ENCODE measurements at places on chromosomes 5 and 9.

DNA sequence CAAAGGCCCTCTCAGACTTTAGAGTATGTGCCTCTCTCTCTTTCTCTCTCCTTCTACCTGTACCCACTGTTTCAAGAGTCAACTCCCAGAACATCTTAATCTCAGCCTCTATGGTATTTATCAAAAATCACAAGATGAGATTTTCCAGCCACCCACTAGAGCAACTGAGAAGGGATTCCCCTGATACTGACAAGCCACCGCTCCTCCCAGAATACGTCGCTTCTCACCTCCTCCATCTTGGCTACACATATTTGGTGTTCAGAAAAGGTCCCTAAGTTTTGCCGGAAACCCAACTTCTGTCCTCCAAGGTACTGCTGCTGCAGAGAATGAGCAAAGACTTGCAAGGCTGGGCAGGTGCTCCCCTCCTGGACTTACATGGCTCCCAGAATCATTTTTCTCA lies 6.1 kb downstream of the GARIN3 start:
- no peaks in the 10 kb centered on the region for H3K27me3 ChIP-seq
- peak overlapping the region; percentile 62 for H3K4me3 ChIP-seq
- peak overlapping the region; percentile 92 for H3K27ac ChIP-seq
- peak; percentile 48 for DNase-seq
- peaks cover 52% of the 10 kb centered on the region for H3K4me1 ChIP-seq

DNA sequence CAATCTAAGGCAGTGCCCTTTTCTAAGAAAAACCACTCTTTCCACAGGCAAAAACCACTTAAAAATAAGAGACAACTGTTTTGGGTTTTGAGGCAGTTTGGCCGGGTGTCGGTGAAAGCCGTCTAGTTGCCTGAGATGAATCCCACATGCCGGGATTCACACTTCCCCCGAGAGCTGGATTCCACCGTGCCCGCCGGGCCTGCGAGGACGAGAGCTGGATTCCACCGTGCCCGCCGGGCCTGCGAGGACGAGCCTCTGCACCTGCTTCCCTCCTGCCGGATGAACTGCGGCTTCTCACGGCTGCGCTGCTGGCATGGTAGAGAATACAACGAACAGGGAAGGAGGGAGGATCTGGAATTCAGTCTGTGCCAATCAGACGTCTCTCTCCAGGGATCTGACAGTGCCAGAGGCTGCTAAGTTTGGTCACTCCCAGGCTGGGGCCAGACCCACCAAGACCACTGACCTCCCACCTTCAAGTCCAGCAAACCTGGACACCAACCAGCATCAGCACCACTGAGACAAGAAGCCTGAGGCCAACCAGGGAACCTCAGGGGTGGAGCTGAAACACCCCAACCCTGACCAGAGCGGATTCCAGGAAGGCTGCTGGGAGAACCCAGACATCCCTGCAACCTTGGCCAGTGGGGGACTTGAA lies 23.0 kb downstream of the VAV2 start:
- H3K36me3 ChIP-seq, result no peaks in the 10 kb centered on the region
- no peak for DNase-seq
- peaks cover 14% of the 10 kb centered on the region for H3K4me1 ChIP-seq
- H3K27me3 ChIP-seq, result no peaks in the 10 kb centered on the region
- H3K4me3 ChIP-seq, result no peak overlapping the region

DNA sequence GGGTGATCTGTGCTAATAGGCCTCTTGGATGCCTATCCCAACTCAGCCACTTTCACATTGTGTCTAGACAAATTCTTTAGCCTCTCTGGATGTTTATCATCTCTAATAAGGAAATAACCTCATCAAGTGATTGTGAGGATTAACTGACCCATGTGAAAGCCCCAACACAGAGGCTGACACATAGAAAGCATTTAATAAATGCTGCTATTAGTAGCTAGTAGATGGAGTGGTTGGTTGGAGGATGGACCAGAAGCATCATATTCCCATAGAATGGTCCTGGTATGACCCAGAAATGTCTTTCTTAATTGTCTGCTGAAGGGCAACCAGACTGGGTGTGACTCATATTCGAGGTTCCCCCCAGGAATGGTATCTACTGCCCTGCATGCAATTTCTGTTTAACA lies 124.4 kb downstream of the PIK3R1 start:
- DNase-seq, result no peak
- H3K27me3 ChIP-seq, result peaks cover 4% of the 10 kb centered on the region
- H3K4me1 ChIP-seq, result peaks cover 9% of the 10 kb centered on the region
- no peak overlapping the region for H3K27ac ChIP-seq
- no peak overlapping the region for H3K4me3 ChIP-seq
- no peaks in the 10 kb centered on the region for H3K36me3 ChIP-seq

DNA sequence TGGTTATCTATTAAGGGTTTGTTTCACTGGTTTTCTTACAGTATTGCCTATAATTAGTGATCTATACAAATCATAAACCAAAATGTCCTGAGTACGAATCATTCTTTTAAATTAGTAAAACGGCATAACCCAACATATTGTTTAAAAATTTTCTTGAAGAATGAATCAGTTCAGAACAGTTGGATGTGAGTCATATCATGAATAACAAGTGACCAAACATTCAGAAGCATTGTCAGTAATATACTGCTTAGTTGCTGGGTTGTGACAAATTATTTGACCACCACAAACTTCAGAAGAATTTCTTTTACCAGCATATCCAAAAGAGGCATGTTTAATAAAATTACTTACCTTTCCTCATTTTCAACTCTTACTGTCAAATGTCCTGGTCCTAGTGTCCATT lies 111.2 kb downstream of the UNC13B start:
- H3K36me3 ChIP-seq, result no peaks in the 10 kb centered on the region
- H3K4me3 ChIP-seq, result no peak overlapping the region
- peaks cover 8% of the 10 kb centered on the region for H3K4me1 ChIP-seq

- H3K4me3 ChIP-seq, result no peak overlapping the region
- DNase-seq, result no peak
- H3K27ac ChIP-seq, result no peak overlapping the region
- no peaks in the 10 kb centered on the region for H3K4me1 ChIP-seq
- H3K27me3 ChIP-seq, result no peaks in the 10 kb centered on the region
- H3K36me3 ChIP-seq, result peaks cover 14% of the 10 kb centered on the region
Observed at GRCh38 chr5:123007754-123008153, 28.8 kb downstream of the PPIC start.

DNA sequence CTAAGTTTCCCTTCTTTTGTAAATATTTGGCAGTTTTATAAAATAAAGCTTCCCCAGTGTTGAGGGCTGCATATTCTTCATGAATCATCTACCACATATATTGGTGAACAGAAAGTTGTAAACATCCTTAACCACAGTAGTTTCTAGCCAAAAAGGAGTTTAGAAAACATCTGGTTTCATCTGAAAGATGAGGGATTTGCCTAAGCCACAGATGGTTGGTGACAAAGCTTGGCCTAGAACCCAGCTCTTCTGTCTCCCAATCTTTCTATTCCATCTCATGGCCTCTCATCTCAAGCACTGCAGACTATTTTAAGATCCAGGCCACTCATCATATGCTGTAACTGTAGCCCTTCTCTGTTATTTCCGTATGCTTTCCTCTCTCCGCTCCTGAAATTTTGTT lies 232.3 kb upstream of the TRPM3 start:
- DNase-seq, result no peak
- H3K4me1 ChIP-seq, result no peaks in the 10 kb centered on the region
- H3K27ac ChIP-seq, result no peak overlapping the region
- no peak overlapping the region for H3K4me3 ChIP-seq
- H3K36me3 ChIP-seq, result peaks cover 2% of the 10 kb centered on the region

GRCh38 chr9:129880654-129881546 lies 45.6 kb downstream of the USP20 start:
- H3K27me3 ChIP-seq, result no peaks in the 10 kb centered on the region
- no peak overlapping the region for H3K4me3 ChIP-seq
- H3K4me1 ChIP-seq, result peaks cover 23% of the 10 kb centered on the region
- H3K27ac ChIP-seq, result no peak overlapping the region

- H3K4me3 ChIP-seq, result no peak overlapping the region
- DNase-seq, result no peak
- H3K36me3 ChIP-seq, result no peaks in the 10 kb centered on the region
Observed at GRCh38 chr9:14452539-14452938, 138.6 kb upstream of the NFIB start.

- DNase-seq, result no peak
- H3K36me3 ChIP-seq, result no peaks in the 10 kb centered on the region
- H3K4me1 ChIP-seq, result no peaks in the 10 kb centered on the region
- peaks cover 77% of the 10 kb centered on the region for H3K27me3 ChIP-seq
- no peak overlapping the region for H3K4me3 ChIP-seq
Observed at GRCh38 chr9:115058684-115059315, 59.2 kb downstream of the TNC start.

DNA sequence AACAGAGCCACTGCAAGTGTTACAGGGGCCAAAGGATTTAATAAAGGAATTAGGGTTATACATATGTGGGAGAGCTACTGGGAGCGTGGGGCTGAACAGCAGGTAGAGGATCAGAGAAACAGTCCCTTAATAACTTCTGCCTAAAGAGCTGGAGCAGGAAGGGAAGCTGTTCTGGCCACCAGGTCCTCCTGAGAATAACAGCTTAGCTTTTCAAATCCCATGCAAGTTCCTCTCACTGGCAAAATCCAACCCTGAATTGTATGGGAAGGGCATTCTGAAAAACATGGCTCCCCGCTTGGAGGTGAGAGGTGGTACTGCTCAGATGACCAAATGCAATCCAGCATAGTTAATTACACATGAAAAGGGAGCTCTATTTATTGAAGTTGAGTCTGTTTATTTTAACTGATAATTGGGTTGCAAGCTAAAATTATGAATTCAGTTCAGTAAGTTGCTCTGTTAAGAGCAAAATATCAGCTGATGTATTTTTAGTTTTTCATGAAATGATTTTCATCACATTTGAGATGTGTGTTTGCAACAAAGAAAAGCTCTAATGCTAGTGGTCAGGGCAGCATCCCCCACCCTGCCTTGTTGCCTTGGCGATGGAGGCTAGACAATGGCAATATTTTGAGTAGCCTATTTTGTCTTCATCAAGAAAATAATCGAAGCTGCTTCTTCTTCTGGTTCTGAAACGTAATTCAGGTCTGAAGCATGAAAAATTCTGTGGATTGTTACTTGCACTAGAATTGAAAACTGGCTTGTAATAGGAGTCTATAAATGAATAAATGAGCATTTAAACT lies 58.4 kb upstream of the SH3GL2 start:
- H3K4me1 ChIP-seq, result no peaks in the 10 kb centered on the region
- H3K27ac ChIP-seq, result no peak overlapping the region
- H3K4me3 ChIP-seq, result no peak overlapping the region
- no peaks in the 10 kb centered on the region for H3K27me3 ChIP-seq

- H3K27ac ChIP-seq, result no peak overlapping the region
- peaks cover 2% of the 10 kb centered on the region for H3K4me1 ChIP-seq
- H3K4me3 ChIP-seq, result no peak overlapping the region
- H3K36me3 ChIP-seq, result no peaks in the 10 kb centered on the region
Observed at GRCh38 chr5:179385914-179386313, 40.7 kb upstream of the ADAMTS2 start.

DNA sequence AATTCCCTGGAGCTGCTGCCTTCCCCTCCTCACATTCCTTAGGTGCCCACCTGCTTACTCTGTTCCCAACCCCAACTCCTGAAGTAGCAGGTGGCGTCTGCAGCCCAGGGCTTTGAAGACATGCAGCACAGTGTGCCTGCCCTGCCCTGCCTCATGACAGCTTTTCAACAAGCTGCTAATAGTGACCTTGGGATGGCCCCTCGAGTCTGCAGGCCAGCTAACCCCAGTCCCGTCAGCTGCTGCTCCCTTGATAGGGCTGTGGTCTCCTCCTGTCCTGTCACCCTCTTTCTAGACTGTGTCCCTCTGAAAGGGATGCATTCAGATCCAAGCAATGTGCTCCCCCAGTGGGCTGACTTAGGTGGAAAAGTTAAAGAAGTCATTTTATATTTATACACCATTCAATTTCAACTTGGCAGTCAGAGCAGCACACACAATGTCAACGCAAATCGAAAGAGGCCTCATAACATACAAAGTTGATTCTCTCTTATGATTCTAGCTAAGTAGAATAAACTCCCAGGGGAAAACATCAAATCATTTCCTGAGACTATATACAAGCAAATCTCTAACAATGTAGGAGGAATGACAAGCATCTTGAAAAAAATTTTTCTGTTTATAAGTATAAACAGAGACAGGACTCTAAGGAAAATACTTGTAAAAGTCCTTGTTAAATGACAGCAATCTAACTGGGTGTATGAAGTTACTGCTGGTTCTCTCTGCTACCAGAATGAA lies 37.9 kb downstream of the ADRB2 start:
- no peak for DNase-seq
- peaks cover 2% of the 10 kb centered on the region for H3K36me3 ChIP-seq
- peaks cover 7% of the 10 kb centered on the region for H3K27me3 ChIP-seq
- H3K4me1 ChIP-seq, result peaks cover 6% of the 10 kb centered on the region

- peaks cover 9% of the 10 kb centered on the region for H3K36me3 ChIP-seq
- DNase-seq, result peak; percentile 27
Observed at GRCh38 chr9:21813575-21814473, 11.4 kb downstream of the MTAP start.

GRCh38 chr5:15463231-15463980 lies 36.6 kb upstream of the FBXL7 start:
- H3K4me1 ChIP-seq, result no peaks in the 10 kb centered on the region
- no peaks in the 10 kb centered on the region for H3K36me3 ChIP-seq
- H3K27ac ChIP-seq, result no peak overlapping the region
- no peak for DNase-seq
- H3K27me3 ChIP-seq, result no peaks in the 10 kb centered on the region

DNA sequence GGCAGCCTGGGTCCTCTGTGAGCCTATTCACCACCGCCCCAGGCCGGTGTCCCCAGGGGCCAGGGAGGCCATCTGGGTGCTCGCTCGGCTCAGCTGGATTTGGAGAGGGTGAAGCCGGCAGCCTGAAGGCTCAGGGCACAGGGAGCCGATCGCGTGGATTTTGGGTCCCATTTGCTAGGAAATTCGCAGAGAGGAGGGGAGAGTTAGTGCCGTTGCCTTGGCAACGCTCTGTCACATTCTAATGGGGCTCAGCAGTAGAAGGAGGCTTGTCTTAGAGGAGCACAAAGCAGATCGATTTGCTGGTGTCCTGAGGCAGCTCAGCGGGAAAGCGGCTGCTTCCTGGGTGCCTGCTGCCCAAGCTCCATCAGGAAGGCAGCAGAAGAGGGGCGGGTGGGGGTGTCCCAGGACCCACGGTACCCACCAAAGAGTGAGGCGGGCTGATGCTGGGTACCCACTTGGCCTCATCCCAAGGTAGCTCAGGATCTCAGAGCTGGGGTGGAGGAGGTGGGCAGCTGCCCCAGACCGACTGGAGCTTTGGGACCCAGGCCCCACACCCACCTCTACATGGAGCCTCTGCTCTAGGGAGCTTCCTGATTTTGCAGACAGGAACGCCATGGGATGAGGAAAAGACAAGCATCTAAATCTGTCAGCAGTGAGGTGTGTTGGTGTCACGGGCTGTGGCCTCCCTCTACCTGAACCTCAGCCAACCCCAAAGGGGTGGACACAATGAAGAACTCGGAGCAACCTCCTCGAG lies 17.1 kb upstream of the OLFM1 start:
- H3K4me1 ChIP-seq, result peaks cover 5% of the 10 kb centered on the region
- H3K4me3 ChIP-seq, result no peak overlapping the region
- DNase-seq, result no peak
- peaks cover 64% of the 10 kb centered on the region for H3K27me3 ChIP-seq

GRCh38 chr5:39100301-39100850 lies 26.2 kb upstream of the RICTOR start:
- no peaks in the 10 kb centered on the region for H3K27me3 ChIP-seq
- peaks cover 42% of the 10 kb centered on the region for H3K4me1 ChIP-seq

GRCh38 chr5:124921694-124922093 lies 175.3 kb upstream of the ZNF608 start:
- H3K4me1 ChIP-seq, result no peaks in the 10 kb centered on the region
- H3K27me3 ChIP-seq, result no peaks in the 10 kb centered on the region
- H3K4me3 ChIP-seq, result no peak overlapping the region

Measured in T-helper 17 cell (primary cell).